Naive B cell (primary cell): ENCODE measurements at places on chromosomes 6 and 20. TPM values are rescaled to one million over a fixed set of nuclear protein-coding genes. Genes with fewer than 3 reads are reported as not detected.

GRCh38 chr6:64040113-64040512 is 404.5 kb downstream of the PHF3 start:
- H3K27ac ChIP-seq = no peak overlapping the region
- no peak overlapping the region for H3K4me3 ChIP-seq
- H3K27me3 ChIP-seq = no peaks in the 10 kb centered on the region
- H3K36me3 ChIP-seq = no peaks in the 10 kb centered on the region
- no peaks in the 10 kb centered on the region for H3K4me1 ChIP-seq
- no peak for DNase-seq

DNA sequence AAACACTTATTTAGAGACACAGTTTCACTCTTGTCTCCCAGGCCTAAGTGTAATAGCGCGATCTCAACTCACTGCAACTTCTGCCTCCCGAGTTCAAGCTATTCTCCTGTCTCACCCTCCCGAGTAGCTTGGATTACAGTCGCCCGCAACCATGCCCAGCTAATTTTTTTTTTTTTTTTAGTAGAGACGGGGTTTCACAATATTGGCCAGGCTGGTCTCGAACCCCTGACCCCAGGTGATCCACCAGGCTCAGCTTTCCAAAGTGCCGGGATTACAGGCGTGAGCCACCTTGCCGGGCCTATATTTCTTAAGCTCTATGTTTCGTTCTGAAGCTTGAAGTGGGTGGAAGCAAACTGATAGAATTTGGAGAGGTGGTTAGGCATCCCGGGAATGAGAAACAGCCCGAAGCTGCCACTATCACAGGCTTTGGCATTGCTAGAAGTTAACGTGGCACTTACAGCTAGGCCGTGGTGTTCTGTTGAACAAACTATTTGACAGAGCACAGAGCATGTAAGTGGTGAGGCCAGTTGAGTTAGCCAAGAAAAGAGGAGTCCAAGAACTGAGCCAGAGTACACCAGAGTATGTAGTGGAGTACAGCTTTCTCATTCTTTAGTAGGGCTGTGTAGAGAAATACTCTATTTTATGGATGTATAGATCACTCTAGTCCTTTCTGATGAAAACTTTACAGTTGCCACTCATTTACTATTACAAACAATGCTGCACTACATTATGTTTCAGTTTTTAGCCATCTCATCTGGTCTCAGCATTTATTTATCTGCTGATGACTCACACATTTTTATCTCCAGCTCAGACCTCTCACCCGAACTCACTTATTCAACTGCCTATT is 62.0 kb upstream of the HFE start:
- no peak for DNase-seq
- H3K27me3 ChIP-seq = no peaks in the 10 kb centered on the region
- H3K4me3 ChIP-seq = no peak overlapping the region
- H3K27ac ChIP-seq = peak overlapping the region; percentile 99

GRCh38 chr6:14709066-14709670 is 536.7 kb upstream of the JARID2 start:
- no peak overlapping the region for H3K4me3 ChIP-seq
- no peak overlapping the region for H3K27ac ChIP-seq
- no peak for DNase-seq

GRCh38 chr6:44712353-44713111 is 325.0 kb downstream of the CDC5L start:
- H3K27ac ChIP-seq = no peak overlapping the region
- H3K36me3 ChIP-seq = no peaks in the 10 kb centered on the region
- peaks cover 12% of the 10 kb centered on the region for H3K27me3 ChIP-seq
- no peak overlapping the region for H3K4me3 ChIP-seq
- no peaks in the 10 kb centered on the region for H3K4me1 ChIP-seq
- DNase-seq = no peak

- H3K4me3 ChIP-seq = no peak overlapping the region
- H3K36me3 ChIP-seq = no peaks in the 10 kb centered on the region
- H3K27ac ChIP-seq = no peak overlapping the region
- no peak for DNase-seq
Measured at GRCh38 chr6:1028723-1029122, 283.2 kb upstream of the FOXQ1 start.

DNA sequence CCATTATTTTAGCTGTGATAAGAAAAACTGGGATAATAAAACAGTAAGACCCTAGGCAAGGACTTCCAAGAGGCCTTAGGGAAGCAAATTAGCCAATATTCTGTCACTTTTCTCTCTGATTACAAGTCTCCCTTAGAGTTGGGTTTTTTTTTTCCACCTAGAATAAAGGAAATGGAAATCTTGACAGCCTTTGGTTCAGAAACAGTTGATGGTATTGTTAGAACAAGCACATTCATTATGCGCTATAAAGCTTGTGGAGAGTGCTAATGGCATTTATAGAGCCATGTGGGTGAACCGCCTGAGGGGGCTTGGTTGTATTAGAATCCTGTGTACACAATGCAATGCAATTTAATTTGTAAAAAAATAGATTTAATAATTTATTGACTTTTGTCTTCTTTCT is 88.9 kb upstream of the OGFRL1 start:
- DNase-seq = no peak
- peaks cover 4% of the 10 kb centered on the region for H3K4me1 ChIP-seq
- peaks cover 6% of the 10 kb centered on the region for H3K36me3 ChIP-seq
- no peak overlapping the region for H3K27ac ChIP-seq
- no peak overlapping the region for H3K4me3 ChIP-seq

- no peak overlapping the region for H3K4me3 ChIP-seq
- H3K4me1 ChIP-seq = peaks cover 14% of the 10 kb centered on the region
- H3K27ac ChIP-seq = no peak overlapping the region
- no peak for DNase-seq
Measured at GRCh38 chr6:159766906-159767305, 5.1 kb downstream of the ACAT2 start.

DNA sequence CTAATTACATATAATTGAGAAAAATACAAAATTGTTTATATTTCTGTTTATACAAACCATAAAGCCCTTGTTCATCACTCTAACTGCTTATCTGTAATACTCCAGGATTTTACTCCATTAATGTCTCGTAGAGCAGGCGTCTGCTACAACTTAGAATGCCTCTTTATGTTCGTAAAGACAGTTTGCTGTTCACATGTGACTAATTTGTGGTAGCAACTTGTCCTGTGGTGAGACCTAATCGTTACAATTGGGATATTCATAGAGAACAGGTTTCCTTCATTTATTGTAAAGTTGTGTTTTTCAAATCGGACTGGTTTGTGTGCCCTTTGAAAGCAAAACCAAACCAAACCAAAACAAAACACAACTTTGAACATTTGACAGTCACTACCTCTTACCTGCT is 149.7 kb downstream of the ASCC3 start:
- H3K27ac ChIP-seq = no peak overlapping the region
- no peak overlapping the region for H3K4me3 ChIP-seq
- H3K36me3 ChIP-seq = no peaks in the 10 kb centered on the region
- H3K27me3 ChIP-seq = no peaks in the 10 kb centered on the region

DNA sequence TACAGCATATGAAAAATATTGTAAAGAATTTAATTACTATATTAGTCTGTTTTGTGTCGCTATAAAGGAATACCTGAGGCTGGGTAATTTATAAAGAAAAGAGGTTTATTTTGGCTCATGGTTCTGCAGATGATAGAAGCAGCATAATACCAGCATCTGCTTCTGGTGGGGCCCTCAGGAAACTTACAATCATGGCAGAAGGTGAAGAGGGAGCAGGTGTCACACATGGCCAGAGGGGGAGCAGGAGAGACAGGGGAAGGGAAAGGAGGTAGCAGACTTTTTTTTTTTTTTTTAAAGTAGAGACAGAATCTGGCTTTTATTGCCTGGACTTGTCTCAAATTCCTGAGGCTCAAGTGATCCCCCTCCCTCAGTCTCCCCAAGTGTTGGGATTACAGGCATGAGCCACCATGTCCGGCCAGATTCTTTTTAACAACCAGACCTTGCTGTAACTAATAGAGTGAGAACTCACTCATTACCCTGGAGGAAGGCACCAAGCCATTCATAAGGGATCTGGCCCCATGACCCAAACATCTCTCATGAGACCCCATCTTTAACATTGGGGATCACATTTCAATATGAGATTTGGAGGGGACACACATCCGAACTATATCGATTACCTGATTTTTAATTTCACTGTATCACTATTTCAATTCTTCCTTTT is 64.6 kb downstream of the MAN1A1 start:
- no peak for DNase-seq
- peaks cover 12% of the 10 kb centered on the region for H3K36me3 ChIP-seq
- no peak overlapping the region for H3K27ac ChIP-seq

GRCh38 chr6:88135578-88136114 is 30.5 kb downstream of the CNR1 start:
- H3K36me3 ChIP-seq = no peaks in the 10 kb centered on the region
- H3K27ac ChIP-seq = peak overlapping the region; percentile 33
- H3K4me3 ChIP-seq = no peak overlapping the region
- DNase-seq = peak; percentile 29
- H3K27me3 ChIP-seq = no peaks in the 10 kb centered on the region

- H3K36me3 ChIP-seq = no peaks in the 10 kb centered on the region
- H3K27ac ChIP-seq = no peak overlapping the region
- peaks cover 32% of the 10 kb centered on the region for H3K27me3 ChIP-seq
- DNase-seq = no peak
- no peak overlapping the region for H3K4me3 ChIP-seq
- H3K4me1 ChIP-seq = peaks cover 11% of the 10 kb centered on the region
Measured at GRCh38 chr6:123806561-123806960, 2.9 kb downstream of the NKAIN2 start.

- DNase-seq = no peak
- peaks cover 4% of the 10 kb centered on the region for H3K4me1 ChIP-seq
- H3K4me3 ChIP-seq = no peak overlapping the region
- H3K27me3 ChIP-seq = peaks cover 4% of the 10 kb centered on the region
Measured at GRCh38 chr20:1302685-1303541, 26.0 kb downstream of the SDCBP2 start.

- H3K4me3 ChIP-seq = no peak overlapping the region
- peaks cover 60% of the 10 kb centered on the region for H3K27me3 ChIP-seq
- DNase-seq = no peak
- no peak overlapping the region for H3K27ac ChIP-seq
Measured at GRCh38 chr6:159234102-159234553, 64.9 kb downstream of the FNDC1 start.

- no peak overlapping the region for H3K4me3 ChIP-seq
- no peaks in the 10 kb centered on the region for H3K4me1 ChIP-seq
- no peaks in the 10 kb centered on the region for H3K36me3 ChIP-seq
- no peak overlapping the region for H3K27ac ChIP-seq
- no peaks in the 10 kb centered on the region for H3K27me3 ChIP-seq
- DNase-seq = no peak
Measured at GRCh38 chr6:117028256-117028655, 151.2 kb downstream of the RFX6 start.

DNA sequence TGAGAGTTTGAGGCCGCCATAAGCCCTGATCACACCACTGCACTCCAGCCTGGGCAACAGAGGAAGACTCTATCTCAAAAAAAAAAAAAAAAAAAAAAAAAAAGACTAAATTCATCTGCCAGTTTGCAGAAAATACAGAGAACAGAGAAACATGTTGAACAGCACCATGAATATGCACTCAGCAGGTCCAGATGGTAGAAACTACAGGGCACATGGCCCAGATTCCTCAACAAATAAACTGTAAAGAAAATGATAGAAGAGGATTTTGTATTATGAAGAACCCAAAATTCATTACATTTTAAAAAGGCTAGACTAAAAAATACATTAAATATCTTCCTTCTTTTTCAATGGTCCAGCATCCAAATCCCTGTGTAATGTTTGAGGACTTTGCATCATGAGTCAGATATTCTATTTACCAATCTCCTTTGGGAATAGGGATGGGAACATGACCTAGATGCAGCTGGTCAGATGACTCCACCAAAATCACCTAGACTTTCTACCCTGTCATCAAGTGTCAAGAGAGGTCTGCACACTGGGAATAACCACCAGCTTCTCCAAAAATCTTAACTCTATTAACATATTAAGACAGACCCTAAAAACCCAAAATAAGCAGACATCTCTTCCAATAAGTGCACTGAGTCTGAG is 189.1 kb upstream of the TCF21 start:
- no peak for DNase-seq
- no peak overlapping the region for H3K4me3 ChIP-seq
- H3K36me3 ChIP-seq = no peaks in the 10 kb centered on the region
- no peak overlapping the region for H3K27ac ChIP-seq
- H3K4me1 ChIP-seq = no peaks in the 10 kb centered on the region

- no peak for DNase-seq
- no peaks in the 10 kb centered on the region for H3K36me3 ChIP-seq
- H3K4me3 ChIP-seq = no peak overlapping the region
- no peaks in the 10 kb centered on the region for H3K27me3 ChIP-seq
Measured at GRCh38 chr20:7765221-7765620, 175.0 kb downstream of the HAO1 start.

GRCh38 chr6:163408352-163408991 is 6.0 kb upstream of the QKI start:
- H3K27me3 ChIP-seq = peaks cover 3% of the 10 kb centered on the region
- peaks cover 28% of the 10 kb centered on the region for H3K4me1 ChIP-seq
- H3K27ac ChIP-seq = no peak overlapping the region
- H3K36me3 ChIP-seq = no peaks in the 10 kb centered on the region
- no peak overlapping the region for H3K4me3 ChIP-seq
- DNase-seq = no peak

- H3K4me3 ChIP-seq = no peak overlapping the region
- H3K4me1 ChIP-seq = no peaks in the 10 kb centered on the region
- H3K27ac ChIP-seq = no peak overlapping the region
- DNase-seq = no peak
Measured at GRCh38 chr6:47579040-47579439, 101.5 kb downstream of the CD2AP start.

GRCh38 chr6:5423251-5423650 is 161.9 kb downstream of the FARS2 start:
- no peak overlapping the region for H3K4me3 ChIP-seq
- H3K36me3 ChIP-seq = peaks cover 20% of the 10 kb centered on the region
- no peaks in the 10 kb centered on the region for H3K27me3 ChIP-seq
- no peak for DNase-seq

GRCh38 chr20:49001741-49002140 is 44.4 kb upstream of the CSE1L start:
- peaks cover 19% of the 10 kb centered on the region for H3K36me3 ChIP-seq
- H3K27ac ChIP-seq = no peak overlapping the region
- no peak overlapping the region for H3K4me3 ChIP-seq
- H3K27me3 ChIP-seq = no peaks in the 10 kb centered on the region
- no peak for DNase-seq

DNA sequence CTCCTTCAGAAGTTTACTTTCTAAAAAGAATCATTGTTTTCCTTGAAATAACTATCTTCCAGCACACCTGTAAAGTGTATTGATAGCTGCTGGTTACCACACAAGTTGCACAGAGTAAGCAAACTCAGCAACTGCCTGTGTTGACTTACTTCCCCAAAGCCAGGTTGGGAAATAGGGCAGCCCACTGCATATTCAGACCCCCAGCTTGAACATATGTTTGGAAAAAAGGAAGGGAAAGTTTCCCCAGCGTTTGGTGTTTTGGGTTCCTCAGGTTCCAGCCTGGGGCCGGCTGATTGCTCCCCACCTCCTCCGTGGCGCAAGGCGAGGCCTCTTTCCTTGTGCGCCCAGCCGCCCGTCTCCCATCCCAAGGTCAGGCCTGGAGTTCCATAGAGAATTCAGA is 70.1 kb upstream of the QKI start:
- peaks cover 7% of the 10 kb centered on the region for H3K27me3 ChIP-seq
- no peaks in the 10 kb centered on the region for H3K36me3 ChIP-seq
- no peak overlapping the region for H3K4me3 ChIP-seq
- DNase-seq = no peak

Gene LTV1
- polyA plus RNA-seq = 30.1 TPM

Gene TNF
- 5.2 TPM for polyA plus RNA-seq

Gene KIF6
- 0.19 TPM for polyA plus RNA-seq

Gene GSTA2
- not detected for polyA plus RNA-seq

Gene FGD2
- polyA plus RNA-seq = 63.1 TPM

Gene SPDEF
- polyA plus RNA-seq = not detected

Gene PEDS1
- polyA plus RNA-seq = 22.6 TPM

Gene EPB41L1
- not detected for polyA plus RNA-seq

Gene RBM24
- not detected for polyA plus RNA-seq

Gene SLC22A2
- polyA plus RNA-seq = not detected
